Left renal pelvis (tissue), 4 donors: ENCODE measurements at places on chromosomes 12 and 14.

- DNase-seq, result no peak
These were observed 101.2 kb upstream of the NCOR2 start for GRCh38 chr12:124668602-124669001.

- DNase-seq, result no peak
These were observed 11.0 kb downstream of the KLHDC1 start for GRCh38 chr14:49703965-49704364.

- no peak for DNase-seq
These were observed 1.5 kb upstream of the GPX2 start for GRCh38 chr14:64944041-64944440.

- DNase-seq, result no peak
These were observed 118.8 kb downstream of the TPH2 start for GRCh38 chr12:72057330-72057914.

- DNase-seq, result no peak
These were observed 19.3 kb downstream of the CCDC62 start for GRCh38 chr12:122793685-122794106.

GRCh38 chr12:72738811-72739210, 466.6 kb downstream of the TRHDE start:
- no peak for DNase-seq

GRCh38 chr14:35046751-35047536, 872 bp downstream of the FAM177A1 start:
- peak; percentile 22 for DNase-seq

DNA sequence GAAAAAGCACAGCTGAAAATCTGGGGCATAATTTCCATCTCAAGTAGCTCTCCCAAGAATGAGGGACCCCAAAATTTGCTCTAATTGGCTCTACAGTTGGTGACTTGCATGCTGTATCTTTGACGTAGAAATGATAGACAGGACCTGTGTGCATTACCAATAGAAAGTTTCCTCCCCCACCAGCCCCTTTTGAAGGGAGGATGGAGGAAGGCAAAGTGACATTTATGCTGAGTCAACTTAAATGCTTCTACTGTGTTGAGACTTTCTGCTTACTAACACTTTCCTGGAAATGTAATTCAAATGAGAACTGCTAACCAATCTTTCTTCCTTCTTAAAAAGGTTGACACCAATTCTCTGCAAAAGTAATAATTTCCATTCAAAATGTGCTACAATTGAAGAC, 31.9 kb downstream of the TSPAN8 start:
- DNase-seq, result no peak

- DNase-seq, result no peak
These were observed 357.7 kb downstream of the BCAT1 start for GRCh38 chr12:24591079-24591626.
